Fibroblast of villous mesenchyme (primary cell): ENCODE measurements at places on chromosomes 2 and 18.

DNA sequence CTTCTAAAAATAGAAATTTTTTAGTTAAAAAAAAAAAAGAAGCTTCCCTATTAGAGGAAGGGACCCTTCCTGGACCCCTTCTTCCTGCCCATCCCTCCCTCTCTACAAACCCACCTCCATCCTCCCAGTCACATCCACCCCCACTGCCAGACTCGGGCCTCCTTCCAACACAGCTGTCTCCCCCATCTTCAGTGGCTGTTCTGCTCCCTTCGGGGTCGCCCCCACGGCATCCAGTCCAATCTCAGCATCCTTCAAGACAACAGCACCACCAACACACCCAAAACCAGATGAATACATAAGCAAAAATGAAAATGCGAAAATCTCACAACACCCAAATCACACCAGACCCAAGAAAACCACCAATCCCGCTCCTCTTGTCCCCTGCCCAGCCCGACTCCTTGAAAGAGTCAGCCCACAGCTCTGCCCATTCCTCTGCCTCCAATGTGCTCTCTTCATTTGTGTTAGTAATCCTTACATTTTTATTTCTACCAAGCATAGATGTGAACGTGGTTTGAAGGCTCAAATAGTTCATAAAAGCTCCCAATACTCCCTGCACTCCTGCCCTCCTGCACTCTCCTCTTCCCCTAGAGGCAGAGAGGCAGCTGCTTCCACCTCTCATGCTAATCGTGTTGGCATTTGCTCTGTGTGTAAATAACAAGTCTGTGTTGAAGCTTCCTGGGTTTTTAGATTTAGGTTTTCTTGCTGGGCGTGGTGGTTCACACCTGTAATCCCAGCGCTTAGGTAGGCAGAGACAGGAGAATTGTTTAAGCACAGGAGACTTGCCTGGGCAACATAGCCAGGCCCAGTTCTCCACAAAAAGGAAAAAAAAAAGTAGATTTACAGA lies 37.0 kb downstream of the MAL start:
- DNase-seq, result no peak

DNA sequence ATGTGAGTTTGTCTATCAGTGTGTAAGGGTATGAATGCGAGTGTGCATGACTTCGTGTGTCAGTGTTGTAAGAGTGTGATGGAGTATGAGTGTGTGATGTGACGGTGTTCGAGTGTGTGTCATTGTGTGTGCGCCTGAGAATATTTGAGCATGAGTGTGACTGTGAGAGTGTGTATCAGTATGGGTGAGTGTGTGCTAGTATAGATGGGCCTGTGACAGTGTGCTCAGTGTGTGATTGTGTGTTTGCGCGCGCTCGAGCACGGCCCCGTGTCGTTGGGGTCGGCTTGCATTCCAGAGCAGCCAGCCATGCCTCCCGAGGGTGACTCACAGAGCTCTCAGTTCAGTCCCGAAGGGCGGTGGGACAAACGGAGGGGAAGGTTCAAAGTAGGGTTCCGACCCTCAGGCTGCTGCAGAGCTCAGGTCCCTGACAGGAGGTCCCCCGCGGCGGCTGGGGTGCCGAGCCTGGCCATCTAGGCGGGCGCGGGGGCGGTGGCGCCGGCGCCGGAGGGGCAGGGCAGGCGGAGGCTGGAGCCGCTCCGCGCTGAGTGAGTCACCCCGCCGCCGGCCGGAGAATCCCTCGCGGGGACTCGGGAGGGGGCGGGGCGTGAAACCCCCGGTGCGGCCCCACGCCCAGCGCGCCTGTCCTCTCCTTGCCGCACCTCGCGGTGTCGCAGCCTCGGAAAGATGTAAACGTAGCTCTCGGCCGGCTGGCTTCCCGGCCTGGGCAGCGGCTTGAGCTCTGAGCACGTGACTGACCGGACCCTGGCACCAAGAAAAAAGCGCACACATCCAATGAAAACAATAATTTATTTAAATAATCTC lies 3.8 kb downstream of the DLX2 start:
- peak; percentile 37 for DNase-seq

DNA sequence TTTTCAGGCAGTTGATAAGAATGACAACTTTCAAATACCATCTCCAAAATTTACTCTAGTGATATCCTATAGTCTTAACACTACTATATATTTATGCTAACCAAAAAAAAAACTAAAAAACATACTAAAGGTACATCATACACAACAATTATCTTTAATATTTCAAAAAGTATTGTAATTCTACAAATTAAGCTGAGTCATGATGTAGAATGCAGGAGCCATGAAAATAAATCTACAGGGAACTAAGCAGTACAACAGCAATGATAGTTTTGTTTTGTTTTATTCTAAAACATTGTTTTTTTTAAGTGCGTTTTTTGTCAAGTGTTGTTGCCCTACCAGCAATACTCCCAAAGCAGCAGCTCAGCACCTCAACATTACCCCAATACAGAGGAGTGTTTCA lies 314.3 kb downstream of the FSIP2 start:
- DNase-seq, result no peak

DNA sequence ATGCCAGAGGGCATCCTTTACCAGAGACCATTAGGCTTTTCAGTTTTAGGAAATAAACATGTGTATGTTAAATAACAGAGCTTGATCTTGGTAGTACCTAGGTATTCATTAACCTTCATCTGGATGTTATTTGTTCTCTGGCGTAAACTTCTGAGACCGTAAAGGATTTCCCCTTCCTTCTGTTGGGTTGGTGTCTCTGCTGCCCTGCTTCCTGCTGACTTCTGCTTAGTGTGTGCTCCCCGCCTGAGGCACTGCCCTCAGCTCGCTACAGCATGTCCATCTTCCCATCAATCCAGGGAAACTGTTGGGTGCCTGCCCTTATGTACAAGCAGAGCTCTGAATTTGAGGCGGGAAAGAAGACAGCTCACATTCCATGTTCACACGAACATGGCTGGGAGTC lies 177.9 kb downstream of the TPGS2 start:
- DNase-seq, result no peak

DNA sequence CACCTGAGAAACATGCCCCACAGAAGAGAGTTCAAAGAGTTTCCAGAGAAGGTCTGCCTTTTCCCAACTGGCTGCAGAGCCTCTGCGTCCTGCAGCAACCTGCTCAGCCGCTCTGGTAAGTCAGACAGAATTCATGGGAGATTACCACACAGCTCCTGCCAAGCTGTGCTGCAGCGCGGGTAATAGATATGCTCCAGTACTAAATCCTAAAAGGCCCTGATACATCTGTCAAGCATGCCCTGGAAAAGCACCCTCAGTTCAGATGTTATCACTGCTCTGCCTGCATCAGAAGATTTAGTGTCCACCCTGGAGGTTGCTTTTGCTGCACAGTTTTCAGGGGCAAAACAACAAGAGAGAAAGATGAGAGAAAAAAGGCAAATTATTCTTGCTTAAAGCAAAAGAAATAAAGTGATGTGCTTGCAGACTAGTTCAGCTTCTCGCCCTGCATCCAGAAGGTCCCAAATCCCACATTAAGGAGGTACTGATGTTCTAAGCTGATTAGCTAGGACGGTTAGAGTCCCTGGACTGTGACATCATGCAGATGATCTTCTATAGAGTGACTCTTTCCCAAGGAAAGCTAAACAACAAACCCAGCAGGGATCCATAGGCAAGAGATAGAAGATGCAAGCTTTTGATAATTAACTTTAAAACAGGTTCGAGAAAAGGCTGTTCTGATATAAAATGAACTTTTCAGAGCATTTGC lies 488.6 kb downstream of the BCL11A start:
- DNase-seq, result no peak

DNA sequence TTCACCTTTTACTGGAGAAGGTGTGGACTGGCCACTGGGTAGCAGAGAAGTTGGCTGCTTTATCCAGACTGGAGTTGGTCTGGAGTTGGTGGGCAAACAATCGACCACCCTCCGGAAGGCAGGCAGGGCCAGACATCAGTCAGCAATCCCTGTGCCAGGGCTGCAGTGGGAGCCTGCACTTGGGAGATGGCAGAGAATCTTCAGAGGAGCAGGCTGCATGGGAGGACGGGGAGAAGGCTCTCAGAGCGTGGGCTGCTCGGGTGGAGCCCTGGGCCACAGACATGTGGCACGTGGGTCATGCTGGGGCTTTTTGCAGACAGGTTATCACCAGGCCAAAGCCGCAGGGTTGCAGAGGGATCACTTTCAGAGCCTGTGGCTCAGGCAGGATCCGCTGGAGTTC lies 29.6 kb downstream of the SLC9A4 start:
- no peak for DNase-seq

DNA sequence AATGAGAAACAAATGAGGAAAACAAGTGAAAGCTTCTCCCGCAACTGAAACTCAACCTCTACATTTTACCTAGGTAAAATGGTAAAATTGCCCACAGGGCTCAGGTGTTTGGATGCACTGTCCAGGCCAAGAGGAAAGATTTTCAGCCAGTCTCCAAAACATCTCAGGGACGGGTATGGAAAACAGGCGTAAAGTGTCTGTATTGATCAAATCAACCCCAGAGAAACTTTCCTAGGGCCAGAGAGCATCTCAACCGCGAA lies 361 bp upstream of the HAT1 start:
- no peak for DNase-seq

DNA sequence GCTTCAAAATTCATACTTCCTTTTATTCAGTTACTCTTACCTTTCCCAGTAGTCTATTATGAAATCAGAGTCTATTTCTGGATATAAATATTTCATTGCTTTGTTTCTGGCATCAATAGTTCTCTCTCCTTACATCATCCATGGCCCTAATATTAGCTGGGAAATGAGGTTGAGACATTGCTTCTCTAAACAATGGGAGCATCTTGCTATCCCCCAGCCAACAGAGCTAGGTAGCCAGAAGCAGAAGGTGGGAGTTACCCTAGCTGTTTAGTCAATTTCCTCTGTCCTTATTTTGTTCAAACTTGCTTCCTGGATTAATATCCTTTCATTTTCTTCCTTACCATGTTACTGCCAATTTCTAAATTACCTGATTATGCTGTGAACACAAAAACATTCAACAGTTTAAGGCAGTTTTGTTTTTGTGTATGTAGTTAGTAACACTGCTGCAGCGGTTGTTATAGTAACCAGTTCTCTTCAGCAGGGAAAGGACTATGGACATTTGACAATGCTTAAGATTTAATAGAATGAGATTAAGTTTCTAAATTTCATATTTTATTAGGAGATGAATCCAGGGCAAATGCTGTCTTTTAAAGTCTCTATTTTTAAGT lies 160.5 kb upstream of the KCNJ3 start:
- no peak for DNase-seq

GRCh38 chr2:238850091-238850490 lies 2.2 kb downstream of the TWIST2 start:
- DNase-seq, result peak; percentile 55

- peak; percentile 32 for DNase-seq
Measured at GRCh38 chr2:186256540-186256939, 229.5 kb upstream of the ZC3H15 start.

GRCh38 chr2:191679818-191680600 lies 2.1 kb downstream of the NABP1 start:
- peak; percentile 69 for DNase-seq

DNA sequence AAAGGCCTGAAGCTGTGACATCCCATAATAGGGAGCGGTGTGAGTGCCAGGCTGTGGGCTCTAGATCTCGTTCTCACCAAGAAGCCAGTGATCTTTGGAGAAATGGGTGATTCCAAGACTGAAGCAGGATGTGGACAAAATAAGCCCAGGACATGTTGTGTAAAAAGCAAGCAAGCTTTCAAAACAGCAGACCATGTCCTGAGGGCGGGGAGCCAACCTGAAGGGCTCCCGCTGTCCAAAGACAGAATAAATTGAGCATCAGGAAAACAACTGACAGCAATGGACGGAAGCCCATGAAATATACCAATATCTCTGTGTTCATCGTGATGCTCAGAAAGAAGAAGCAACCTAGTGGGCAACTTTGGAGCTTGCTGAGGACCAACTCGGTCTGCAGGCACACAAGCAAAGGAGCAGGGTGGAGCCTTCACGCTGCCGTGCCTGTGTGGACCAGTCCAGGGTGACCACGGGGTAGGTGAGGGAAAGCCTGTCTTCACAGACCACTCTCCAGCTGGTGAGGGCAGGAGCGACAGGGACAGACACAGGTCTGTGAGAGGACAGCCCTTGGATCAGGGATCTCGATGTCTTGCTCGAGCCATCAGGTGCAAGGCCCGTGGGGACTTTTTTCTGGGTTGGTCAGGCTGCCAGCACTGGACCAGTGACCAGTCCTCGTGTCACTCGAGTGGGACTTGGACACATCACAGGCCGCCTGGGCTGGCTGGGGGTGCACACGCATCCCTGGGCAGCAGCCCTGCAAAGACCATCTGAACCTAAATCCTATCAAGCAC lies 21.5 kb downstream of the MTERF4 start:
- no peak for DNase-seq

DNA sequence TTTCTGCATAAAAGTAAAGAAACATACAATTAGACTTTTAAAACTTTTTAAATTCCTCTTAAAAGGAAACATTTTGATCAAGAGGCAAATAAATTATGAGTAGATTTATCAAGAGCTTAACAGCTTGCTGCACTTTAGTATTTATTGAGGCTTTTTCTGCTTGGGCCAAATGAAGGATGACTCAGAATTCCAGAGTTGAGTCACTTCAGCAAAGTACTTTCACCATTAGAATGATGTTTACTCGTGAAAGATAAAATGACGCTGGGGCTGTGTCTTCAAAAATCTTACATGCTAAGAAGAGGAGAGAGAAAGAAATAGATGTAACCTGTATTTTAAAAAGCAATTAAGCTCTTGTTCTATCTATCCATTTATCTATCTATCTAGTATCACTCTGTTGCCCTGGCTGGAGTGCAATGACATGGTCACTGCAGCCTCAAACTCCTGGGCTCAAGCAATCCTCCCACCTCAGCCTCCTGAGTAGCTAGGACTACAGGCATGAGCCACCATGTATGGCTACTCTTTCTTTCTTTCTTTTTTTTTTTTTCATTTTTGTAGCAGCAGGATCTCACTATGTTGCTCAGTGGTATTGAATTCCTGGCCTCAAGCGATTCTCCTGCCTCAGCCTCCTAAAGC lies 75.3 kb upstream of the RIOK3 start:
- peak; percentile 93 for DNase-seq

DNA sequence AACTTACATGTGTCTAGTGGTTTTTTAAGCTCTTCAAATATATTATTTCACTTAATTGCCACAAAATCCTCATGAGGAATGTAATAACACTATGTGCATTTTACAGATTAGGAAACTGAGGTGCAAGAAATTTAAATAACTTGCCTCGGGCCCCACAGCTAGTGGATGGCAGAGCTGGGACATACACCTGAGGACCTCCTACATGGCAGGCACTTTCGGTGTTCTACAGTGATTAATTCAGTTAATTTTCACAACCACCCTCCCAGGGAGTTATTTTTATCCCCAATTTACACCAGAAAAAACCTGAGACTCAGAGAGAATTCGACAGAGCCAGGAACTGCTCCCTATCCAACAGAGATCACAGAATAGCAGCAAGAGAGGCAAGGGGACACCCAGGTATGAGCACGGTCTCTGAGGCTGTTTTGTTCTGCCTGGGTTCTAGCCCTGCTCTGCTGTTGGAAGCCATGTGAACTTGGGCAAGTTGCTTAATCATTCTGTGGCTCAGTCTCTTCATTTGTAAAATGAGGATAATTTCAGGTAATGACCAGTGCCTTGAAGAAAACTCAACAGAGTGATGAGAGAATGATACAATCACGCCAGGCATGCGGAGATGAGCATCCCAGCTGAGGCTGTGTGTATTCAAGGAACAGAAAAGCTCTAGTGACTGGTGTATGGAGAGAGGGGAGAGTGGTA lies 82.3 kb downstream of the MYCN start:
- DNase-seq, result no peak

GRCh38 chr2:99380376-99381010 lies 43.3 kb downstream of the EIF5B start:
- no peak for DNase-seq
